ENCODE measurements at places on chromosomes 11 and 22.

DNA sequence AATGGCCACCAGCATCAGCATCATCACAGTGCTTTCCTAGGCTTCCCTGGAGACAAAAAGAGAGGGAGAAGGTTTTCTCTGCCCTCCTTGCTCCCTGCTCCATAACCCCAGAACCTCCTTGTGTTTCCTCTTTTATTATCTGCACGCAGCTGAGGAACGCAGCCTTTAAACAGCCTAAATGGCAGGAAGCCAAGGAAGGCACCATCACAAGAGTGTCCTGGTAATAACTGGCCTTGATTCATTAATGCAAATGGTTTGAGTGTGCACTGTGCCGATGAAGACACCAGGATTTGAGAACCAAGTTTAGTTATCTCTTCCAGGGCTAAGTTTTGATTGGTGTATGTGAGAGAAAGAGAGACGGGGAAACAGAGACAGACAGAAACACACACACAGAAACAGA is 29.4 kb upstream of the DRD2 start:
- no peak for DNase-seq

DNA sequence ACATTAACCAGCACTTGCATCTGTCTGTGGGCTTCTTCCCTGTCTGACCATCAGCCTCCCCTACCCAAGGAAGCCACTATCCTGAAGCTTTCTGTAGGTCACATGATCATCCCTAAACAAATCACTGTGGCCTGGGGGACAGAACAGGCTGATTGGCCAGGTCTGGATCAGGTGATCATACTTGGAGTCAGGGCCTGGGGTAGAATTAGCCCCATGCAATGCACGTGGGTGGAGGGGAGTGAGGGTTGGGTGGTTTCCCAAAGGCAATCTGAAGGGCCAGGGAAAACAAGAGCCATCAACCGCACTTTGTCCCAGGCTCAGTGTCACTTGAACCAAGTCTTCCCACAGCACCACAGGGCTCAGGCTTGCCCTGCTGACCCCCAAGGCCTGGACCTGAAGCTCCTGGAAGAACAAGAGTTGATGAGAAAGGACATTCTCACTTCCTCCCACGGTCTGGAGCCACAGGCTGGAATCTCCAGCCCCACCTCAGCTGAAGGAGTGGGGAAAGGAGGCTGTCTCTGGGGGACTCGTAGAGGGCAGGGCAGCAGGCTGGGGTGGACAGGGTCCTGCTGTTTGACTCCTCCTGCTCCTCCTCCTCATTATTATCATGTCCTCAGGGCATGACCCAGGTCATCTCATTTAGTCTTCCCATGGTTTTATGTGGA is 31.5 kb upstream of the TSPAN18 start:
- no peak for DNase-seq

- no peak for DNase-seq
Observed at GRCh38 chr11:111298413-111299100, at the start of gene POU2AF3. POU2AF3 (plus strand) TSS chr11:111298546; CDS start chr11:111298582, 36 bp downstream.

DNA sequence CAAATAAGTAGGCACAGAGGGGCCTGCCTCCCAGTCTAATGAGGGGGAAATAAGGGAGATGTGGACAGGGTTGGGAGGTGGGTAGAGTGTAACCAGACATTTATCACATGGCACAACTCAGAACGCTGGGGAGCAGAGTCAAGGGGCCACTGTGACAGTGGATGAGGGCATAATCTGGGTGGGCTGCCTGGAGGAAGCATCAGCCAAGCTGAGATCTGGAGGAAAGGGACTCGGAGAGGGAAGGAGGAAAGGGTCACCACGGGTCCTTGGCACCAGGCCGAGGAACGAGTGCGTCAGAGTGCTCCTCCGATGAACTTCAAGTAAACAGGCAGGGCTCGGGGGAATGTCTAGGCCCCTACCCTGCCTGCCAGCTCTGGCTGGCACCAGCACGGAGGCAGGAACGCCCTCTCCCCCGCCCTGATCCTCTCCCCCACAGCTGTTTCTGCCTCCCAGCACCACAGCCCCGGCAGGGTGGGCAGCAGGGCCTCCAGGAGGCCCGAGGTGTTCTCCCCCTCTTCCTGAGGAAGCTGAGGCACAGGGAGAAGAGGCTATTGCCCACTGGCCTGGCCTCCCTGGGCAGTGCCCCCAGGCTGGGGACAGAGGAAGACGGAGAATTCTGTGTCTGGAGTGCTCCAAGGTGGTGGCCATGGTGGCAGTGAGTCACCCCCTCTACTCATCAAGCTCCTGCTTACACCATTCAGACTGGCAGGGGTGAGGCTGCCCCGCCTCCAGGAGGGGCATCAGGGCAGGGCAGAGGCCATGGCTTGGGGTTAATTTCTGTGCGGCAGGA is 4.2 kb downstream of the ALDH3B1 start:
- DNase-seq: peak; percentile 66

DNA sequence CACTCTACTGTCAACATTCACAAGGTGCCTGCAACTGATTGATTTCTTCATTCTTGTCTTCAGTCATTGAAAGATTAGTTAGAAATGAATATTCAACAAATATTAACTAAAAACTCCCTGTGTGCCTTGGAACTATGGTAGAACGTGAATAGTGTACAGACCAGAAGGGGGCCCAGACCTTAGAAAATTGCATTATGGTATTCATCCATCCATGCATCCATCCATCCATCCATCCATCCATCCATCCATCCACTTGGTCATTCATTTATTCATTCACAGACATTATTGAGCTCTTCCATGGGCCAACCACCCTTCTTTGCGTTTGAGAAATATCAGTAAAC is 10.2 kb upstream of the ACCSL start:
- no peak for DNase-seq

DNA sequence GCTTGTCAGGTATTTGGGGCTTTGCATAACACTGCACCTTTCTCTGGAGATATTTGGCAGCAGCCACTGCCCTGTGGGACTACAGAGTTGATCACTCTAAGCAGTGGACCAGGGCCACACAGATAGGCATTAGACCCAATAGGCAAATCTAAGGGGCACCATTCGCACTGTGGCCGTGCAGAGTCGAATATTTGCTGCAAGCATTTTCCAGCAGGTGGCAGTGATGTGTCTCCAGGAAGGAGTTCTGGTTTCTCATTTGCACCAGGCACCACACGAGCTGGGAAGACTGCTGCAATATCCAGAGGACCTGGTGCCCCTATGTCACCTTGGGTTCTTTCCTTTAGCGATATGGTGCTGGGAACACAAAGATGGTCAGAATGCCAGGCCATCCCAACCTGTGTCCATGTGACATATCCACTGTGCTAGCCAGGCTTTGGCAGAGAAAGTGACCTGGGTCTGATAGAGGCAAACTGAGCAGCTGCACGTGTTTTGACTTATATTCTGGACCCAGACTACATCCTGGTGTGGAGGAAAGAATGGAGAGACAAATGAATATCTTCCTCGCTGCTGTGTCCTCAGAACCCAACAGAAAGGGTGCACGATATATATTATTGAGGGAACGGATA is 318.7 kb downstream of the BUD13 start:
- DNase-seq: peak; percentile 74

GRCh38 chr11:129270446-129270845 is 78.3 kb upstream of the ARHGAP32 start:
- no peak for DNase-seq

GRCh38 chr11:130003717-130004001 is 1.0 kb upstream of the PRDM10 start:
- no peak for DNase-seq

DNA sequence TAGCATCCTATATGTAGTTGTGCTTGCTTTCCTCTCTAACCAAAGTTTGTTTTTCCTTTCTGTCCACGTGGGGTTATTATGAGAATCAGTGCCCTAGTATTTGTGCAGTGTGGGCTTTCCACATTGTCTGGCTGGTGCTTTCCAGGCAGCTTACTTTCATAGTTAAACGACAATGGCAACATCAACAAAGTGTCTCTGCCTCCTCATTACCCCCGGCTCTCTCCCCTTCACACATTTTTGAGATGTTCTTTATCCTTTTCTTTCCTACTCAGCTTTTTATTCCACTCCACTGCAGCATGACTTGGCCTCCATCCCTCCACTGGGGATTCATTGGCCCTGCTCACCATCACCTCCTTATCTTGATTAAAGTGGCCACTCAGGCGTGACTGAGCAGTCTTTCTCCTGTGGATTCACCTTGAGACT is 19.1 kb downstream of the SPECC1L start:
- DNase-seq: no peak

GRCh38 chr11:19116276-19116970 is 545 bp upstream of the ZDHHC13 start:
- DNase-seq: no peak

DNA sequence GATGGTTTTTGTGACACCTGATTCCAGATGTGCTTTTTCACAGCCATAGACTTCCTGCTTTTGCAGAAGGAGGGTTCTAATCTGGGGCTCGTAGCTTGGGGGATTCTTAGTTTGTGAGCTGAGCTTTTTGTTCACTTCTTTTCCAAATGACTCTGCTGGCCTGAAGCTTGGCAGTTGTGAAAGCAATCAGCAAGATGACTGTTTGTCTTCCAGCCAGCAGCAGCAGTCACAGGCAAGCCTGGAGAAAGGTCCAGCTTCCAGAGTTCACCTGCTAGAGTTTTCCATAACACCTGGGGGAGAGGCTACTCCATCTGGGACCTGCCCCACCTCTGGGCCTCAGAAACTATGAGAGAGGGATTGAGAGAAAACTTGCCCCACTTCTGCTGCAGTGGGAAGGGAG is 4.1 kb downstream of the MARK2 start:
- no peak for DNase-seq

- DNase-seq: no peak
Observed at GRCh38 chr11:12901272-12901671, 107.8 kb upstream of the RASSF10 start.

DNA sequence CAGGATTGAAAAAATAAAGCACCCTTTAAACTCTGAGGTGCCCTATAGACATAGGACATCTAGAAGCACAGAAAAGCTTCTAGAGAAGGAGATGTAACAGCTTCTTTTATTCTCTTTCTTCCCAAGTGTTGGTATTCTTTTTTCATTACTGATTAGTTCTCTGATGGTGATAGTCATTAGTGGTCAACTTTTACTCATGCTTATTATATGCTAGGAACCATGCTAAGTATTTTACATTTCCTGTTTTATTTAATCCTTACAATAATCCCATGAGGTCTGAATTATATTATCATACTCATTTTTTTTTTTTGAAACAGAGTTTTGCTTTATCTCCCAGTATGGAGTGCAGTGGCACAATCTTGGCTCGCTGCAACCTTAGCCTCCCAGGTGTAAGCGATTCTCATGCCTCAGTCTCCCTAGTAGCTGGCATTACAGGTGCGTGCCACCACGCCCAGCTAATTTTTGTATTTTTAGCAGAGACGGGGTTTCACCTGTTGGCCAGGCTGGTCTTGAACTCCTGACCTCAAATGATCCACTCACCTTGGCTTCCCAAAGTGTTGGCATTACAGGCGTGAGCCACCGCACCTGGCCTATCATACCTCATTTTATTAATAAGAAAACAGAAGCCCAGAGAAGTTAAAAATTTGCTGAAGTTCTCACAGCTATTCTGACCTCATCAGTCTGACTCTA is 3.0 kb downstream of the C11orf52 start:
- no peak for DNase-seq

DNA sequence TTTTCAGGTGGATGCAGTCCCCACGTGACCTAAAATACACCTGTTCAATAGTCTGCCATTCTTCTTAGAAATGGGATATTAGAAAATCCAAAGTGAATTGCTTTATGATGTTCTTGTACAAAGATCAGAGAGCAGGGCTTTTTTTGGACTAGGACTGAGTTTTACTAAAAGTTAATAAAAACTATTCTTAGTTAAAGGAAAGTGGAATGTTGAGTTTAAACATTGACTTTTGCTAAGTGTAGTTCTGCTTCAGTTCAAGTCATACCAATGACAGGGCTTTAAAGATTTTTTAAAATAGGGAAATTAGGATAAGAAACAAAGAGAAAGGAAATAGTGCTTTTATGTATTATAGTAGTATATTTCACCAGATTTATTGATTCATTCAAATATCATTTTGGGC is at the start of gene SLC22A24:
Gene SLC22A24, minus strand, starts transcription at position 101 of the 400 bp plus-strand sequence. CDS start 442 bp downstream, outside the sequence.
- no peak for DNase-seq

Data from dermis microvascular lymphatic vessel endothelial cell (primary cell).